ENCODE measurements at places on chromosomes 2 and 18.

DNA sequence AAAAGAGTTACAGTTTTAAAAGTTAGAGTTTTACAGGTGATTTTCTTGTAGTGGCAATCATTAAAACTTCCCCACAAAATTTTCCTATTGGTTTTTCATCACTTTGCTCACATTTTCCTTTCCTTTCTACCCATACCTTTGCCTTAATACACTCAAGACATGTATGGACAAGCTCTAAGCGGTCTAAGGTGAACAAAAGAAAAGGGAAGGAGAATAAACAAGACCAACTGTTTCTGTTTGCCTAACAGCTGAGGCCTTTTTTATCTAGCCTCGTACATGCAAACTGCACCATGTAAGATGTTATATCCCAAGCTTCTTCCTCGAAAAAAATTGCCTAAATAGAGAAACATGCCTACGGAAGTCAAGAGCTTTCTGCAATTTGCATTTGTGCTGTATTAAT is 33.9 kb upstream of the TBC1D8 start:
- no peak for DNase-seq

DNA sequence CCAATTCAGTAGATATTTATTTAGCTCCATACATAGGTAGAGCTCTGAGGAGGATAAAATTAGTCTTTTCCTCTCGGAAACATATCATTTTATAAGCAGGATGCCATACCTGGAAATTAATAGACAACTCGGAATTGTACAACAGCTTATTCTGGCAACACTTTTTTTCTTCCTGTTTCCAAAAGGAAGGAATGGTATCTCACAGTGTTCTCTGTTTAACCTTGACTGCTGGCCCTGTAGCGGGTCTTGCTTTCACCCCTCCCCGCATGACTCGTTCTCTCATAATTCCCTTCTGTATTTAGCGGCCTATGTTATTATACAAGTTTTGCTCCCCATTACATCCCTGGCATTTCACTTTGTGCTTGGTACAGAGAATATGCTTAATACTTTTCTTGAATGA is 2.5 kb upstream of the KYNU start:
- no peak for DNase-seq

DNA sequence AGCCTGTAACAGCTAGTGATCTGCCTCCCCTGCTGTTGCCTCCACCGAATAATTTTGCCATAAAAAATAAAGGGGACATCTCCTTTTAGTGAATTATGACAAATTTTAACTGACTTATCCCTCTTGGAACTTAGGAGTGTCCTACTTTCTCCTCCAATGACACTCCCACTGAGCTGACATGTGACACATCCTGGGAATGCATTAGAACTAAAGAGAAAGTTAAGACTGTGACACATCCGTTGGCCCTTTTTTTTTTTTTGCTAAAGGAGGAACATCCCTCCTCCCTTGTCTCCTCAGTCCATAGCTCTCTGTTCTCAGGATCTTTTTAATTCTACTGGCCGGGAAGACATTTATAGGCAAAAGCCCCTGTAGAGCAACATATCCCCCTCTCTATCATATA is 268.2 kb downstream of the NRXN1 start:
- no peak for DNase-seq

DNA sequence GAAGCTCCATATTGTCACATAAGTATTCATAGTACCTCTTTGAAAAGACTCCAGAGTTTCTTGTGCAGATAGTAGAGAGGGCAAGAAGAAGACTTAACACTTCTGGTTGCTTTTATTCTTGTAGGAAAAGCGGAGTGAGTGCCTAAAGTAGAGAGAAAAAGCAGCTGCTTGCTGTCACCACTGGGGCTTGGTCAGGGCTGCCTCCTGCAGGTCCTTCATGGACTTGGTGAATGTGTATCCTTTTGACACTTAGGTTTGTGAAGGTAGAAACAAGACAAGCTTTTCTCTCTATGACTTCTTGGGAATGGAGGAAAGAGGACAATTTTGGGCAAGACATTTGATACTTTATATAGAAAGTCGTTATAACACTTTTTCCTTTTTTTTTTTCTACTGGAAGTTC is 312.8 kb upstream of the FANCL start:
- DNase-seq, result no peak

GRCh38 chr2:25419678-25420242 is 78.0 kb upstream of the DNMT3A start:
- DNase-seq, result no peak

- DNase-seq, result no peak
Observed at GRCh38 chr2:4144731-4145130, 441.4 kb downstream of the DCDC2C start.

GRCh38 chr2:67792681-67793091 is 270.1 kb downstream of the C1D start:
- no peak for DNase-seq

DNA sequence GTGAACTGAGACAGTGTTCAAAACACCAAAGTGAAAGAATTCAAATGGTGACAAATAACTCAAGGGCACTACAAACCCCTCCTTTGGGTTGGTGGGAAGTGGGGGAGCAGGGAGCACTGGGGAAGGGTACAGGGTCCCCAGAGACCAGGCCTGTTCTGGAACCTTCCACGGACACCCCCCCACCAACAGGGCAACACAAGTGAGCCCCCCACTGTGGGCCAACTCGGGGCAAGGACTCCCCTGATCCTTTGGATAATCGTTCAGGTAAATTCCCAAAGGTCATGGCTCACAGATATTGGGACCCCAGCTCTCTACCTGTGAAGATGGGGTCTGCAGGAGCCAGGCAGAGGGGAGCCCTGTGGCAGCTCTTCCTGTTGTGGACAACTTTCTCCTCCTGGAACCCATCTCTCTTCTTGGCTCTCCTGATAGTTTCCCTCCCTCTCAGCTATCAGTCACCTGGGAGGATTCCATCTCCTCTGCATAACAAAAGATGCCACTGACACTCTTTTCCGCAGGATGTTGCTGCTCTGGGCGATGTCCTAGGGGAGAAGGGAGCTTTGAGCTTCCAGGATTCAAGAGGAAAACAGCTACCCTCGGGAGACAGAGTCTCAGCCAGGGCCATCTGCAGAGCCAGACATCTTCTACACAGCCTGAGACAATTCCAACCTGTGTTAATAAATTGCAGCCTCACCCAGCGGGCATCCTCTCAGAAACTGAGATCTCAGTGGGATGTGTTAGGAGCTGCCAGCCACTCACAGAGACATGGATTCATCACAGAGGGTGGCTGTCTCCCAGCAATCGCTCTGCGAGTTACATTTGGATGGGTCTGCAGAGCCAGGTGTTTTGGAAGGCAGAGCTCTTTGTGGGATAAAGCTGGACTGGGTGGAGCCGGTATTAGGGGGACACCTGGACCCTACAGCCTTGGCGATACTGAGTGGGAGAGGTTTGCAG is 35.4 kb downstream of the MBP start:
- peak; percentile 30 for DNase-seq

GRCh38 chr18:68102117-68102516 is 585.6 kb upstream of the DSEL start:
- DNase-seq, result no peak

- peak; percentile 41 for DNase-seq
Observed at GRCh38 chr2:70947556-70948184, 12.0 kb downstream of the ATP6V1B1 start.

All from ureter (tissue), 1 donor.